ENCODE measurements at places on chromosomes 16 and 17.

GRCh38 chr16:12229759-12230594 lies 253.4 kb downstream of the SNX29 start:
- DNase-seq, result no peak

DNA sequence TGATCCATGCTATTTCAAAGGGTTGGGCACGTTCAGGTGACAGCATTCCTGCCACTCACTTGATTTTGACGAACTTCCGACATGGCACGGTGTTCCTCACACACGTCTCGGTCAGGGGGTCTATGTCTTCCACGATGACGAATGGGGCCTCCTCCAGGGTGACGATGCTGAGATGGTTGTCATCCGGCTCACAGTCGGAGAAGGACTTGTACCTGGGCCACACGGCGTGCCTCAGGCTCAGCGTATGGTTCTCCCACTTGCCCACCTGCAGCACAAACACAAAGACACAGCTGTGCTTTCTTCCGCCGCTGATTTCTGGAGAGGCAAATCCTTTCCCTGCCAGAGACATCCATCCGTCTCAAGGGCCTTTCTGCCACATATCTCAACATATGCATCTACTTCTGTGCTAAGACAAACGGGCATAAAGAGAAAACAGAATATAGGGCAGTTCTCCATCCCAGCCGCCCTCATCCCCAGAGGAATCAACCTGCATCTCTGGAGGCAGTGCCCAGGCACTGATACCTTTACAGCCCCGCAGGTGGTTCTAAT lies 332.5 kb downstream of the GRIN2A start:
- DNase-seq, result no peak

- DNase-seq, result no peak
Measured at GRCh38 chr16:86044241-86044671, 145.3 kb downstream of the IRF8 start.

DNA sequence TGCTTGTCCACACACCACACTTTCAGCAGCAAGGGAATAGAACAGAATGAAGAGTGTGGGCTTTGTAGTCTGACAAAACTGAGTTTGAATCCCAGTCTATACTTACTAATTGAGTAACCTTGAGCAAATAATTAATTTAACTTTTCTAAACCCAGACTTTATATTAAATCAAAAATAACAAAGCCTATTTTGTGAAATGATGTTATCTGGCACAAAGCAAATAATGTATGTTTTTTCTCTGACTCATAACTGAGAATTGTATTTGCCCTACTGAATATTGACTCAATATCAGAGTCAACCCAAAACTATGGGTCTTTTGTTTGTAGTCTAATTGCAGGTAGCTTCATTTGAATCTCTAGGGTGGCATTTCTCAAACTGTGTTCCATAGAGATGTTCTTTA lies 77.9 kb upstream of the TANC2 start:
- no peak for DNase-seq

DNA sequence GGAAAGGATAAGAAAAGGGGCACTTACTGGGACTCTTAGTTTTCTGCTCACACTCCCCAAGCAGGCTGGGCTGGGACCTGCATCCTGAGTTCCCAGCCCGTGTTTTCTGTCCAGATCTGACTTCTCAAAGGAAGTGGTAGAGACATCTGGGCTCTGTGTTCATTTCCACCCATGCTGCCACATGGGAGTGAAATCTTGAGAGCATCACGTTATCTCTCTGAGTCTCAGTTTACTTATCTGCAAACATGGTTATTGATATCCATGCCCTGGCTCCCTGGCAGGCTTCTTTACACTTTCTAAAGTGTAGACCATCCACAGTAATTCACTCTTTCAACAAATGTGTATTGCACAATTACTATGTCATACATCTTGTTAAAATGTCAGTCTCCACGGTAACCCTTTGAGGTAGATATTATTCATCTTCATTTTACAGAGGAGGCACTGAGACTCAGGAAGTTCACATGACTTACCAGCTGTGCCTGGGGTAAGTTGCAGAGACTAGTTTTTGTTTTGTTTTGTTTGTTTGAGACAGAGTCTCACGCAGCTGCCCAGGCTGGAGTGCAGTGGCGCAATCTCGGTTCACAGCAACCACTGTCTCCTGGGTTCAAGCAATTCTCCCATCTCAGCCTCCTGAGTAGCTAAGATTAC lies 3.4 kb downstream of the ZNF688 start:
- DNase-seq, result peak; percentile 35

DNA sequence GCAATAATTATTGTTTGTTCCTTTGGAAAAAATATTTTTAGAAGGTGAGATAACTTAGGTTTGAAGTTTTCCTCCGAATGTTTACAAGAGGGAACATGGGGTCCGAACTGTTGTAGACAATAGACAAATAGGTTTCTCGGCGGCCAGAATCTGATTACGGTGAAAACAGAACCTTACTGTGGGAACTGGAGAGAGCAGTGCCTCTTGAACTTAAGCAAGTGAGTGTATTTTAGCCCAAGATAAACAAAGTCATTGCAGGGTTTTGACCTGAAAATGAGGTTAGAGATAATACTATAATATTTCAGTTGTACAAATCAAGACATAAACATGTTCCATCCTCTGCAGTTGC lies 134.7 kb downstream of the ABCA8 start:
- DNase-seq, result no peak

DNA sequence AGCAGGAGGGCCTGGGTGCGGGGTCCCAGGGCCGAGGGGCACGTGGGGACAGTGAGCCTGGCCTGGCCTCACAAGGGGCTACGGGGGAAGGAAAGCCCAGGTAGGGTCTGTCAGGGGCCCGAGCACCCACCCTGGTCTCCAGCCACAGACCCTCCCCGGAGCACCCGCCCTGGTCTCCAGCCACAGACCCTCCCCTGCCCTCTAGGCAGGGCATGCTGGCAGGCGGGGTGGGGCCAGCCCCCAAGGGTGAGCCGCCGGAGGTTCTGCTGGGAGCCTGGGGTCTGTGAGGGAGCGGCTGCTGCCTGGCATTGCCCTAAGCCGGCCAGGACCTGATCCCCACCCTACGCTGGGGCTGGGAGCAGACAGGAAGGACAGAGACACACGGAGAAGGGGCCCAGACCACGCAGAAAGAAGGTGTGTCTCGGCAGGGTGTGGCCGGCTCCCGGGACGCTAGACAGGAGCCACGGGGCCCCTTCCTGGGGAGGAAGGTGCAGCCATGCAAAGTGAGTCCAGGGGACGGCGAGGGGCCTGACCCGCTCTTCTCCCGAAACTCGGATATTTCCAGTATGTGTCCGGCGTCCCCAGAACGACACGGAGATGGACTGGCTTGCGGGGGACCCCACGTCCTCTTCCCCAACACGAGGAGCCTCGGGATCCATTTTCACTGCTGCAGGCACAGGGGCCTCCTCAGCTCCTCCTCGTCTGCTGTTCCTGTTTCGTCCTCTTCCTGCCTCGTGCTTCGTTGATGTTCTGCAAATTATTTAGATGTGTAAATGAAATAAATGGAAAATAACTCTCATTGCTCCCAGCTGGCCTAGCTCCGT lies 15.5 kb downstream of the UTS2R start:
- DNase-seq, result no peak

DNA sequence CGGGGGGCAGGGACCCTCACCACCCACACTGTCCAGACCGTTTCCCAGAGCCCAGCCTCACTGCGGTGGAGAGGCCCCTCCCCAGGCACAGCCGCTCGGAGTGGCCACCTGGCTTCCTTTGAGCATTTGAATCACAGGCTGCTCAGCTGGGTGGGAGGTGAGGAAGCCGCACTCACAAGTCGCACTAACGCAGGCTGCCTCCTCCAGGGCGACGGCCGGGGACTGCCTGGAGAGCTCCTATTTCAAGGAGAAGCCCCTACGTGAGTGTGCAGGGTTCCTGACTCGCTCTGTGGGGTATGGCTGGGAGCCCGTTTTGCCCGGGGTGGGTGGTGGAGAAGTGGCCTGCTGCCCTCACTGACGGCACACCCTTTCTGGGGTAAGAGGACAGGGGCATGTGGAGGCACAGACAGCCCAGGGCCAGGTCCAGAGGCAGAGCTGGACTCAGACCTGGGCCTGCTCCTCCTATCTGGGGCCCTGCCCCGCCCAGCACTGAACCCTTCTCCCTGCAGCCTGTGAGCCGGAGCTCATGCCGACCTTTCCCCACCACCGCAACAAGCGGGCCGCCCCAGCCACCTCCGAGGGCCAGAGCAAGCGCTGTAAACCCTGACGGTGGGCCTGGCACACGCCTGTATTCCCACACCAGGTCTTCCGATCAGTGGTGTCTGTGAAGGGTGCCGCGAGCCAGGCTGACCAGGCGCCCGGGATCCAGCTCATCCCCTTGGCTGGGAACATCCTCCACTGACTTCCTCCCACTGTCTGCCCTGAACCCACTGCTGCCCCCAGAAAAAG lies 6.2 kb downstream of the SPATA2L start:
- DNase-seq, result no peak

- no peak for DNase-seq
Measured at GRCh38 chr17:11814655-11815262, 182.5 kb downstream of the ZNF18 start.

DNA sequence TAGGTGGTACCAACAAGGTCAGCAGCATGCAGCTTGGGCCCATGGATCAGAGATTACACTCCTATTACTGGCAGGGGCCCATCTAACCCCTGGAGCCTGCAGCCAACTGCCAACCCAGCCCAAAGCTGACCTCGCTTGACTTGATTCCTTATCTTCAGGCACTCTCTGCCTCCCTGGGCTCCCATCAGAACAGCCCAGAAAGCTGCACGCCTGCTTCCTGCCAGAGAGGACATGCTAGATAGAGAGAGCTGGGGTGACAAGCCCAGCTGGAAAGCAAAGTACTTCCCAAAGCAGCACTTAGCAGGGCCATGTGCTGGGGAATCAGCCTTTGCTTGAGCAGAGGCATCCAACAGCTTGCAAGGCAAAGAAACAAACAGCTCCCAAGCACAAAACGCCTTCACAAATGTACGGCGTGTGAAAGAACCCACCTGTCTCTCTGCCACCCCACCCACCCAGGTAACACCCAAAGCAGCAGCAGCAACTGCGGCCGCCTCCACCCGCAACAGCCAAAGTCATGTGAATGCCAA lies 74.2 kb upstream of the NLK start:
- no peak for DNase-seq

GRCh38 chr16:25771216-25771615 lies 79.5 kb downstream of the HS3ST4 start:
- no peak for DNase-seq

DNA sequence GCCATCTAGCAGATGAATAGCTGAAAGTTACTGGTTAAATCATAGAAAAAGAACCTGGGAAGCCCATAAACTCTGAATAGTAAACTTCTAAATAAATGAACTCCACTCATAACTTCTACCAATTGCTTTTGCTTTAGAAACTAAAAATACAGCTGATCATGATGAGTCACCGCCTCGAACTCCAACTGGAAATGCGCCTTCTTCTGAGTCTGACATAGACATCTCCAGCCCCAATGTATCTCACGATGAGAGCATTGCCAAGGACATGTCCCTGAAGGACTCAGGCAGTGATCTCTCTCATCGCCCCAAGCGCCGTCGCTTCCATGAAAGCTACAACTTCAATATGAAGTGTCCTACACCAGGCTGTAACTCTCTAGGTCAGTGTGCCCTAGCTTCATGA lies 9.7 kb downstream of the KAT7 start:
- no peak for DNase-seq

DNA sequence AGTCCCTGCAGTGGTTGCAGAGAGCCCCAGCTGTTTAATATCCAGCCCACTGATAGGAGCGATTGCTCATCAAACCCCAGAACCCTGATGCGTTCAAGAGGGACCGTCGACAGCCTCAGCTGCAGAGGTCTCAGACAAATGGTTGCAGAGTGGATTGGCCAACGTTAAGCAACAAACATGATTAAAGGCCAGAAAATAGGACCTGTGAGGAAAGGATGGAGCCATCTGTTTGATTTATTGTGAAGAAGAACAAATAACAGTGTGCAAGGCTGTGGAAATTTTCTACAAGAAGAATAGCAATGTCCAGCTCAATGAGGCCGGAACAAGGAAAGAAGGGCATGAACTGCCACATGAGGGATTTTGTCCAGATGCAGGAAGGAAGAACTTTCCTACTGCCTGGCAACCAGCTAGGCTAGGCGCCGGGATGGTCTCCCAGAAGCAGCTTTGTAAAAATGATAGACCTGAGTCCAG lies 138.4 kb upstream of the DNAH9 start:
- DNase-seq, result no peak

Data from stimulated activated CD4-positive, alpha-beta T cell treated with anti-CD3 and anti-CD28 coated beads, Interleukin-12 subunit alpha, Interleukin-12 subunit beta, amount 100 ng/mL, for 48 hours (primary cell).